ENCODE measurements at places on chromosomes 1 and 21.

DNA sequence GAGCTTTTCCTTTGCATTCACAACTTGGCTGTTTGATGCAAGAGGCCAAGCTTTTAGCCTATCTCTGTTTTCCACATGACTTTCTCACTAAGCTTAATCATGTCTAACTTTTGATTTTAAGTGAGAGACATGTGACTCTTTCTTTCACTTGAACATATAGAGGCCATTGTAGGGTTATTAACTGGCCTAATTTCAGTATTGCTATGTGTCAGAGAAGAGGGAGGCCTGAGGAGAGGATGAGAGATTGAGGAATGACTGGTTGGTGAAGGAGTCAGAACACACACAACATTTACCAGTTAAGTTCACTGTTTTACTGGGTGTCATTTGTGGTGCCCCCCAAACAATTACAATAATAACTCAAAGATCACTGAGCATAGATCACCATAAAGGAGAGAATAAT lies 193.5 kb downstream of the CYYR1 start:
- DNase-seq, result no peak

DNA sequence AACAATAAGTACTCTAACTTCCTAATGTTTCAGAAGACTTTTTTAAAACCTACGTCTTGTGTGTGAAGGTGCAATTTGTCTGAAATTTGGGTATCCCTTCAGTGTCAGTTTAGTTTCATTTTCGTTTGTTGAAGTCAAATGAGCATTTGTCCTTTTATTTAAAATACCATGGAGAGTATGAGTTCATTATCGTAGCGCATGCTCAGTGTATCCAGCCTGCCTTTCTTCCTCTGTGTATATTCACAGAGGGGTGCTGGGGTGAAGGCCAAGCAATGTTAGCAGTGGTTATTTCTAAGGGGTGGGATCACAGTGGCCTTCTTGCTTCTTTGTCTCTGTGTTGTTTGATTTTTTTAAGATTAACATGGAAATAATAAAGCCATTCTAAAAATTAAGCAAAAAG lies 43.2 kb downstream of the CNN3 start:
- no peak for DNase-seq

DNA sequence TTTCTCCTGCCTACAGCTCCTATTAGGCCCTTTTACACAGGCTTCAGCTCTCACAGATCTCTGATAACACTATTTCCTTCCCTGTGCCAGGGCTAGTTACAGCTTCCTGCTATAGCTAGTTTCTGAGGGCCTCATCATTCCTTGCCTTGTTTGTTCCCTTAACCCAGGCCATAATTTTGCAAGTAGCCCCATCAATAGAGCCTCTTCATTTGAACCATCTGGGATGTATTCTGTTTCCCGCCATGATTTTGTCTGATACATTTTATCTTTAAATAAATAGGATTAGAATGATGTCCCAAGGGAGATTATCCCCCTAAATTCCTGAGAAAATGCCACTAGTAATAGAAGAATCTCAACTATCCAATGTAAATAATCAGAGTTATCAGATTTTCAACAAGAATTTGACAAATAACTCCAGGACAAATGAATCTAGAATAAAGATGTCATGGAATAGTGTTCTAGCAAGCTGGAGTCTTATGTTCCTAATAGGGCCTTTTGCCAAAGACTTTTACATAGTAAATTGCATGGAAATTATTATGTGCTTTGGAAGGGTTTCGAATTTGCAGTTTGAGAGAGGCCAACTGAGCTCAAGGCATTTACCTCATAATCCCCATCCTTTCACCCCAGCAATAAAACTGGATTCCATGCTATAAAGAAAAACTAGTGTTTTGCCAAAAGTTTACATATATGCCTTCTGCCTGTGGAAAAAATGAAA lies 16.1 kb downstream of the IFT25 start:
- no peak for DNase-seq

- no peak for DNase-seq
These were observed 145.1 kb upstream of the WNT4 start for GRCh38 chr1:22287946-22288520.

GRCh38 chr1:184686540-184686939 lies 68.1 kb downstream of the EDEM3 start:
- DNase-seq, result no peak

DNA sequence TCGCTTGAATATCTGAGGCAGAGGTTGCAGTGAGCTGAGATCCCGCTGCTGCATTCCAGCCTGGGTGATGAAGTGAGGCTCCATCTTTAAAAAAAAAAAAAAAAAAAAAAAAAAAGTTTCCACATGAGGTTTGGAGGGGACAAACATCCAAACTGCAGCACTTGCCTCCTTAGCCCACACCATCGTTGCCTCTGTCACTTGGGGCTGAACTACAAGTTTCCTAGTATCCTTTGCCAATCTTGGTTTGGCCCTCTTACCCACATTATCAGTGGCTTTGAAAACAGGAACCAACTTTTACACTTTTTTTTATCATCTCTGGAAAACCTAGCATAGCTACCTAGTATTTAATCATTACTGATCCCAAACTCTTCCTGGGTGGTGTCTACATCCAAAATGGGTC lies 59.2 kb downstream of the CLSTN1 start:
- no peak for DNase-seq

GRCh38 chr1:202056644-202057334 lies 46.4 kb downstream of the ELF3 start:
- DNase-seq, result no peak
